Stimulated activated CD8-positive, alpha-beta memory T cell treated with anti-CD3 and anti-CD28 coated beads, Interleukin-4, amount 100 ng/mL, for 1 hour (primary cell): ENCODE measurements at places on chromosomes 3 and 15.

- no peak for DNase-seq
Measured at GRCh38 chr3:189630767-189631372, 319 bp upstream of the TP63 start.

DNA sequence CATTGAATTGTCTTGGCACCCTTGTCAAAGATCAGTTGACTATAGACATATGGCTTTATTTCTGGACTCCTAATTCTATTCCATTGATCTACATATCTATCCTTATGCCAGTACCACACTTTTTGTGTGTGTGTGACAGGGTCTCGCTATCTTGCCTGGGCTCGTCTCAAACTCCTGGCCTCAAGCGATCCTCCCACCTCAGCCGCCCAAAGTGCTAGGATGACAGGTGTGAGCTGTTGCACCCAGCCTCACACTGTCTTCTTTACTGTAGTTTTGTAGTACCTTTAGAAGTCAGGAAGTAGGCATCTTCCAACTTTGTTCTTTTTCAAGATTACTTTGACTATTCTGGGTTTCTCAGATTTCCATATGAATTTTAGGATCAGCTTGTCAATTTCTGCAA, 24.3 kb downstream of the CDAN1 start:
- no peak for DNase-seq

DNA sequence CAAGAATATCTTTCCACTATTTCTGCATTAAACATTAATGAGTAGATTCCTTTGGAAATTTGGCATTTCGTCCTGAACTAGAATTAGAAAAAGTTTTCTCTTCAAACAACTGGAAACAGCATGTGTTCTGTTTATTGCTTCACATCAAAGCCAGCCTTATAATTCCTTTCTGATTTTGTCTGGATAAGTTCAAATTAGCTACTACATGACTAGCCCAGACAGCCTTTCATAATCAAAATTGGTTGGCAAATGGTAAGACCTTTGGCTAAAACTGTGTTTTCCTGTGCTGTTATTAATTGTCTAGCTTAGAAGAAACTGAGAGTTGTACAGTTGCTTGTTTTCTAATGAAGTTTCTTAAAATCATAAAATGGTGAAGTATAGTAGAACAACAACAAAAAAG, 52.7 kb upstream of the P3H2 start:
- DNase-seq = no peak

- DNase-seq = no peak
Measured at GRCh38 chr15:92158426-92158825, 235.3 kb upstream of the ST8SIA2 start.

DNA sequence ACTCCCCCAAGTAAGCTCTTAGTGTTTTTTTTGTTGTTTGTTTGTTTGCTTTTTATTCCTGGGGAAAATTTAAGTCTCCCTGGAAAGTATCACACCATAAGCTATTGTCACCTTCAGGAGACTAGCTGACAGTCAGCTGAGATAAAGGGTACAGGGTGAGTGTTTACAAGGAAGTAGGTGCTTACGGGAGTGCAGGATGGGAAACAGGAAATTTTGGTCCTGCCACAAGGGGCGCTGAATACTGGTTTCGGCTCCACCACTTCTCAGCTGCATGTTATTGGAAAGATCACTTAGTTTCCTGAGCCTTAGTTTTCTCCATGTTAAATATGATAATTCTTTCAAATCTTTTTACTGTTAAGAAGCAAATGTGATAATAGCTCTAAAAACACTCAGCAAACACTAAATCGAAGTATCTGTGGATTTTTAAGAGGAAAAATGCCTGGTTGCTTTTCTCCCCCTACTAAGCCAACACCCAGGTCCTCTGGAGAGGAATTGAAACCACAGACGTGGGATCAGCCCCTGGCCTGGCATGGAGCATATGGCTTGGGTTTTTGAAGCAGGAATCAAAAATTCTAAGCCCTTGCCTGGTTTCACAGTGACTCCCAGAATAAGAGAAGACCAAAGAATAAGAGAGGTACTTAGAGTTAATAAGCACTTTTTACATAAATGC, 90.7 kb downstream of the SCN11A start:
- no peak for DNase-seq

- DNase-seq = no peak
Measured at GRCh38 chr3:197545101-197545500, 10.7 kb downstream of the BDH1 start.

- no peak for DNase-seq
Measured at GRCh38 chr3:87797872-87798566, 260.8 kb downstream of the CGGBP1 start.

GRCh38 chr3:156682963-156683362, 8.6 kb downstream of the TIPARP start:
- DNase-seq = no peak

DNA sequence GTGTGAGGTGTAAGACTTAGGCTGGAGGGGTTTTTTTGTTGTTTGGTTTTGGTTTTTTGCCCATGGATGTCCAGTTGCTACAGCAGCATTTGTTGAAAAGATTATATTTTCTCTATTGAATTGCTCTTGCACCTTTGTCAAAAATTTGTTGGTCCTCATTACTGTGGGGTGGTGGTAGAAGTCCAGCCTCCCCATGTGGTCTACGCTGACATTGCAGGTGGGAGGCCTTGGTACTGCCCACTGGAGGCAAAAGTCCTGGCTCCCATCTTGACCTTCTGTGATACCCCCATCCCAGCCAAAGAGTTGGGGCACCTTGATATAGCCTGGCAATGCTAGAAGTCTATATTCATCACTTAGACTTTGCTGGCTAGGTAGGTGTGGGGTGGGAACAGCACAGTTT, 5.4 kb upstream of the RAB6B start:
- no peak for DNase-seq

DNA sequence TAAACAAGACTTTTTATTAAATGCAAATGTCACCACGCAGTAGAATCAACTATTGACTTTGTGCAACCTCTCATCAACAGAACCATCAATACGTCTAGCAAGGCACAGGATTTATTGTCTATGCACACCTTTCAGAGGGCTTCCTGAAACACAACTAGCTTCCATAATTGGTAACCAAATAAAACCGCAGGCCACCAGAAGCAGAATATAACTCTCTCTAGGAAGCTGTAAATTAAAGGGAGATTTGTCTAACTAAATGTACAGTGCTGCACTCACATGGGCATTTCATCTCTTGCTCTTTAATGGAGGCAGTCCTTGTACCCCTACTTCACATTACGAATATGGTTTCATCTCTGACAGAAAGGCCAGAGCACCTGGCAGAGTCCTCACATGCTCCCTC, 93.0 kb downstream of the FHIT start:
- no peak for DNase-seq

GRCh38 chr3:138206196-138206595, 19.1 kb downstream of the ARMC8 start:
- no peak for DNase-seq

DNA sequence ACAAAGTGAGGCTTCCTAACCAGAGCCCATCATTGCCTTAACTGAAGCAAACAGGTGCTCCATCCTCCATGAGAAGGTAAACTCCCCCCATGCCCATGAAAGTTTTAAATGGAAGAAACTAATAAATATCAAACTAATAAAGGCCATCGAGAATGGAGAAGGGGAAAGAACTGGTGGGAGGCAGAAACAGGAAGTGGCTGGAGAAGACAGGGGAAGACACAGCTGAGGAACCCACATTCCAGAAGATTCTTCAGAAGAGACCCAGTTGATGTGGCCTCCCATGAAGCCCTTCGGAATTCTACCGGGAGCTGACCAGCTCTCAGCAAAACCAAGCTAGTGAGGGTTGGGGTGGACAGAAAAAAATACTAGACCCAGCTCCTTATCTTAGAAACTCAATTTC, 41.6 kb downstream of the SH3BP5 start:
- no peak for DNase-seq

GRCh38 chr3:159829539-159830227, 159.0 kb upstream of the IL12A start:
- no peak for DNase-seq

DNA sequence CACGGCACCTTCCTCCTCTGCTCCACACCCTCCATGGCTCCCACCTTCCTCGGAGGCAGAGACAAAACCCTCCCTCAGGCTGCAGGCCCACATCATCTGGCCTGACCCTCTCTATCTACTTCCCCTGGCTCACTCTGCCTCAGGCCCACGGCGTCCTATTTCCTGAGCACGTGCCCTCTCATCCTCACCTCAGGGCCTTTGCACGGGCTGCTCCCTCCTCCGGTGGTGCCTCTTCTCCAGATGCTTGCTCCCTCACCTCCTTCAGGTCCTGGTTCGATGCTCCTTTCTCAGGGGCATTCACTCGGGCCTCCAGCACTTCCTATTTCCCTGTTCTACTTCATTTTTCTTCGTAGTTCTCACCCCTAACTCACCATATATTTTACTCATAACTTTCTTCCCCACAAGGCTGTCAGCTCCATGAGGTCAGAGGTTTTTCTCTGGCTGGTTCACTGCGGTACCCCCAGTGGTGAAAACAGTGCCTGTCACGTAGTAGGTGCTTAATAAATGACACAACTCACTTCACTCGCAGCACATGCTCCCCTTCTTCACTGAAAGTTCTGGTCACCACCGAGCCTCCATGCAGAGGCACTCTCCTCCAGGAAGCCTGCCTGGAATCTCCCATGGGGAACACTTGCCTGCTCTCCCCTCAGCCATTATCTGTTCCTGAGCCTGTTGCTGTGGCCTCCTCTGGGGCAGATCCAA, 130.7 kb downstream of the WNT7A start:
- no peak for DNase-seq

- DNase-seq = no peak
Measured at GRCh38 chr3:72448858-72449257, 399.4 kb downstream of the SHQ1 start.

- DNase-seq = no peak
Measured at GRCh38 chr15:59406446-59406845, 31.5 kb upstream of the FAM81A start.

GRCh38 chr3:37630441-37630840, 231.2 kb upstream of the CTDSPL start:
- no peak for DNase-seq
